ENCODE measurements at places on chromosomes 5 and 9. TPM values are rescaled to one million over a fixed set of nuclear protein-coding genes. Genes with fewer than 3 reads are reported as not detected.
A peak's percentile ranks its signal among the peaks of the same experiment; 100 is the strongest.

GRCh38 chr9:79120941-79121340, 450.8 kb upstream of the TLE4 start:
- DNase-seq = no peak
- no peak overlapping the region for H3K27ac ChIP-seq
- no peak overlapping the region for H3K4me3 ChIP-seq
- H3K4me1 ChIP-seq = no peaks in the 10 kb centered on the region
- no peaks in the 10 kb centered on the region for H3K27me3 ChIP-seq
- no peaks in the 10 kb centered on the region for H3K36me3 ChIP-seq

GRCh38 chr5:73376618-73377170, 71.9 kb downstream of the FOXD1 start:
- no peak for DNase-seq
- H3K4me1 ChIP-seq = peaks cover 11% of the 10 kb centered on the region
- no peak overlapping the region for H3K27ac ChIP-seq

- no peaks in the 10 kb centered on the region for H3K27me3 ChIP-seq
- peak overlapping the region; percentile 90 for H3K27ac ChIP-seq
- peaks cover 17% of the 10 kb centered on the region for H3K4me1 ChIP-seq
- H3K4me3 ChIP-seq = no peak overlapping the region
- H3K36me3 ChIP-seq = no peaks in the 10 kb centered on the region
- peak; percentile 92 for DNase-seq
Observed at GRCh38 chr9:100549048-100549447, 28.8 kb upstream of the CAVIN4 start.

GRCh38 chr5:64451551-64451950, 54.3 kb upstream of the RGS7BP start:
- H3K4me1 ChIP-seq = no peaks in the 10 kb centered on the region
- H3K4me3 ChIP-seq = no peak overlapping the region
- no peak for DNase-seq
- no peak overlapping the region for H3K27ac ChIP-seq
- no peaks in the 10 kb centered on the region for H3K27me3 ChIP-seq
- H3K36me3 ChIP-seq = no peaks in the 10 kb centered on the region

DNA sequence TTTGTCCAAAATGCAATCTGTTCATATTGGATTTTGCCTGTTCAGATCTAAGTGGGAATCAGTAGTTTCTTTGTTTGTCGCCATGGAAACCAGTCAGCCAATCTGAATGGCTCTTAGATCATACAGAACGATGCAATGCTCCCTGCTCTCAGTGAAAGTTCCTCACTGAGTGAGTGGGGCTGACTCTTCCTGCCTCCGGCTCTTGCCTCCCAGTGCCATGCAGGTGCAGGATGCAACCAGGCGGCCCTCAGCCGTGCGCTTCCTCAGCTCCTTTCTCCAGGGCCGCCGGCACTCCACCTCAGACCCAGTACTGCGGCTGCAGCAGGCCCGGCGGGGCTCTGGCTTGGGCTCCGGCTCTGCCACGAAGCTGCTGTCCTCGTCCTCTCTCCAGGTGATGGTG, at the start of gene PTPDC1:
Gene PTPDC1 (plus strand): TSS at position 151 of the 400 bp plus-strand sequence. CDS start 67 bp downstream, at position 218.
- H3K27me3 ChIP-seq = no peaks in the 10 kb centered on the region
- no peak within 1 kb of the TSS for H3K4me3 ChIP-seq
- peaks cover 9% of the 10 kb centered on the region for H3K4me1 ChIP-seq
- no peaks in the 10 kb centered on the region for H3K36me3 ChIP-seq
- H3K27ac ChIP-seq = no peak within 1 kb of the TSS

GRCh38 chr9:15293804-15294316, 13.2 kb downstream of the TTC39B start:
- no peak overlapping the region for H3K27ac ChIP-seq
- DNase-seq = no peak
- peaks cover 9% of the 10 kb centered on the region for H3K4me1 ChIP-seq
- H3K4me3 ChIP-seq = no peak overlapping the region
- H3K27me3 ChIP-seq = no peaks in the 10 kb centered on the region
- H3K36me3 ChIP-seq = no peaks in the 10 kb centered on the region

GRCh38 chr5:139341187-139341688, 416 bp upstream of the PAIP2 start:
- DNase-seq = no peak
- no peaks in the 10 kb centered on the region for H3K36me3 ChIP-seq
- no peaks in the 10 kb centered on the region for H3K27me3 ChIP-seq
- peak overlapping the region; percentile 5 for H3K4me3 ChIP-seq

- H3K4me3 ChIP-seq = no peak overlapping the region
- peaks cover 10% of the 10 kb centered on the region for H3K36me3 ChIP-seq
Observed at GRCh38 chr9:85971731-85972130, 30.8 kb downstream of the NAA35 start.

GRCh38 chr5:68011801-68012200, 203.8 kb upstream of the PIK3R1 start:
- no peaks in the 10 kb centered on the region for H3K27me3 ChIP-seq
- DNase-seq = no peak
- H3K27ac ChIP-seq = no peak overlapping the region
- peaks cover 3% of the 10 kb centered on the region for H3K4me1 ChIP-seq

DNA sequence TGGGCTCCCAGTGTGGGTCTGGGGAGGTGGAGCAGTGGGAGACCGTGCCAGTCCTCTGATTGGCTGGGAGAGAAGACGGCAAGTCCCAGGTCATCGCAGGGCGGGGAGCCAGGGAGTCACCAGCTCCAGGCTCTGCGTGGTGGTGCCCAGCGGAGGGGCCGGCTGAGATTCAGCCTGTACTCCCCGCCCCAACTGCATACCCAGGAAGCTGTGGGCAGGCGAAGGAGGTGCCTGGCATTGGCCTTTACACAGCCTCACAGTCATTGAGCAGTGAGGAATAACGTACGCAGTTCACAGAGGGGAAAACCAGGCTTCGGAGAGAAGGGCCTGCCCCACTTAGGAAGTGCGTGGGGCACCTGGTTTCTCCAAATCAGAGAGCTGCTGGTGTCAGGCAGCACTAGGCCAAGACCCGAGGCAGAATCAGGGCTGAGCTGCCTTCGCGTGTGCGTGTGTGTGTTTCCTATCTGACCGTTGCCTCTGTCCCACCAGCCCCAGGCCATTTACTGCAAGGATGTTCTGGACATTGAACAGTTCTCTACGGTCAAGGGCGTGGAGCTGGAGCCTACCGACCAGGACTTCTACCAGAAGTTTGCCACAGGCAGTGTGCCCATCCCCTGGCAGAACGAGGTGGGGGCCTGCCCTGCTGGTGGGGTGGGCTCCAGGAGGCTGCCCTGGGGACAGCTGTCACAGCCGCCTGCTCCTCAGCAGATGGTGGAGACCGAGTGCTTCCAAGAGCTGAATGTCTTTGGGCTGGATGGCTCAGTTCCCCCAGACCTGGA, 6.2 kb upstream of the PRR7 start:
- H3K36me3 ChIP-seq = peaks cover 9% of the 10 kb centered on the region
- no peaks in the 10 kb centered on the region for H3K27me3 ChIP-seq
- no peaks in the 10 kb centered on the region for H3K4me1 ChIP-seq
- H3K27ac ChIP-seq = no peak overlapping the region
- no peak overlapping the region for H3K4me3 ChIP-seq

DNA sequence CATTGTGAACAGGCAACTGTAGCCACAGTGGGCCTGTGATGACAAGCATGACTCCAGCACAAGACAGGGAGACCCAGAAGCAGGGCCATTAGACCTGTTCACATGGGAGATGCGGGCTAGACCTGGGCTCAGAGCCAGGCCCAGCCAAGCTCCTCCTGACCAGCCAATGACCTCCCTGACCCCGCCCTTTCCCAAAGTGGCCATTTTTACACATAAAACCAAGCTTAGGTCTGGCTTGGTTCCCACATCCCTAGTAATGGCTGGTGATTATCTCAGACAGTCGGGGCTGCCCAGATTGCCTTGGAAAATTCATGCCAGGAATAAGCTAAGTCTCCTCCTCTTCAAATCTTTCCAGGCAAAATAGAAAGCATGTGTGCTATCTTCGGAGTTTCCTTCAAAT, 94.1 kb downstream of the FRMD3 start:
- no peak for DNase-seq
- no peak overlapping the region for H3K27ac ChIP-seq
- no peaks in the 10 kb centered on the region for H3K4me1 ChIP-seq

- H3K27ac ChIP-seq = no peak overlapping the region
- no peaks in the 10 kb centered on the region for H3K4me1 ChIP-seq
- H3K27me3 ChIP-seq = peaks cover 2% of the 10 kb centered on the region
Observed at GRCh38 chr5:31581498-31582099, 49.5 kb downstream of the C5orf22 start.

DNA sequence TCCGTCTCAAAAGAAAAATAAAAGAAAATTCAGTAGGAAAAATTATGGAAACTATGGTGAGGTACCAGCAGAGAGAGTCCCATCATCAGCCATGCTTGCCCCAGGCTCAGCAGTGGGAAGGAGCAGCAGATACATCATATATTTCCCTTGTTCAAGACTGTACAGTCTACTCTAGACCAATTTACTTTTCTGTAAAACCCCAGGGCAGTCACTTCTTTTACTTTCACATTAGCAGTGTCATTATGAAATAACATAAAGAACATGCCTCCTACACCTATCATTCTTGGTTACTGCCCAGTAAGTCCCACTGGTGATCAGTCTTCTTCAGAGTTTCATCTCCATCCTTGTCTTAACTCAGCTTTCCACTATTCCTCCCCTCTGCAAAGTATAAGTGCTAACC, 1145.0 kb downstream of the MAT2B start:
- no peak overlapping the region for H3K4me3 ChIP-seq
- H3K27ac ChIP-seq = no peak overlapping the region
- H3K36me3 ChIP-seq = no peaks in the 10 kb centered on the region

GRCh38 chr9:94042516-94043360, 41.5 kb upstream of the PTPDC1 start:
- H3K27ac ChIP-seq = no peak overlapping the region
- H3K4me1 ChIP-seq = no peaks in the 10 kb centered on the region
- H3K4me3 ChIP-seq = no peak overlapping the region
- no peaks in the 10 kb centered on the region for H3K36me3 ChIP-seq
- no peak for DNase-seq

GRCh38 chr5:170791325-170791954, 7.9 kb downstream of the GABRP start:
- no peak overlapping the region for H3K27ac ChIP-seq
- H3K36me3 ChIP-seq = no peaks in the 10 kb centered on the region
- no peaks in the 10 kb centered on the region for H3K27me3 ChIP-seq
- no peak overlapping the region for H3K4me3 ChIP-seq

GRCh38 chr9:21412107-21412506, 3.2 kb downstream of the IFNA8 start:
- H3K27me3 ChIP-seq = peaks cover 51% of the 10 kb centered on the region
- no peaks in the 10 kb centered on the region for H3K36me3 ChIP-seq
- H3K4me3 ChIP-seq = no peak overlapping the region
- no peak overlapping the region for H3K27ac ChIP-seq
- no peaks in the 10 kb centered on the region for H3K4me1 ChIP-seq

GRCh38 chr5:53403758-53404157, 76.7 kb upstream of the FST start:
- DNase-seq = no peak
- no peak overlapping the region for H3K27ac ChIP-seq
- H3K36me3 ChIP-seq = no peaks in the 10 kb centered on the region
- H3K27me3 ChIP-seq = no peaks in the 10 kb centered on the region

The TMEM171 gene
- total RNA-seq = 5.0 TPM

The DNM1 gene
- total RNA-seq = 2.9 TPM

The JAKMIP2 gene
- total RNA-seq = not detected

The TNFSF15 gene
- total RNA-seq = 14.3 TPM

The KIF4B gene
- 0.44 TPM for total RNA-seq

The PCDHB12 gene
- total RNA-seq = 0.18 TPM

The SLC27A6 gene
- 0.18 TPM for total RNA-seq

The HAPLN1 gene
- total RNA-seq = not detected

The SIGMAR1 gene
- total RNA-seq = 81.2 TPM

The DND1 gene
- total RNA-seq = 1.1 TPM

The ARSI gene
- not detected for total RNA-seq

The PRELID2 gene
- total RNA-seq = 14.9 TPM

The FLT4 gene
- 66.5 TPM for total RNA-seq

The STPG3 gene
- not detected for total RNA-seq

The SMIM32 gene
- total RNA-seq = not detected

Data from endothelial cell of umbilical vein (primary cell).